ENCODE measurements at places on chromosomes 3 and 15.

DNA sequence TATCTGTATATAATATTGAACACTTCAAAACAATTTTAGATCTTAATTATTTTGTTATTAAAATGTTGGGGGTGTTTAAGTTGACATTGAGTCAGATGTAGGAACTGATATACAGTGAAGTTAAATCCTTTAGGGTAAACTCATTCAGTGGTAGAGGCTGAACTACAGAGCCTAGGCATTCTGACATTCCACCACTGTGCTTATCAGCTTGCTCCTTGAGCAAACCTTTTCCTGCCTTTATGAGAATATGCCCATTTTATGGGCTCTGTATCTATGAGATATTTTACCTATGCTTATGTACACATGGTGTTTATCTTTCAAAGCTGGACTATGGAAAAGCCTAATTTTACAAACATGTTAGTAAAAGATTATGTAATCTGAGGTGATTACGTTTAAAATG lies 407.5 kb downstream of the ZBTB20 start:
- no peak for DNase-seq

DNA sequence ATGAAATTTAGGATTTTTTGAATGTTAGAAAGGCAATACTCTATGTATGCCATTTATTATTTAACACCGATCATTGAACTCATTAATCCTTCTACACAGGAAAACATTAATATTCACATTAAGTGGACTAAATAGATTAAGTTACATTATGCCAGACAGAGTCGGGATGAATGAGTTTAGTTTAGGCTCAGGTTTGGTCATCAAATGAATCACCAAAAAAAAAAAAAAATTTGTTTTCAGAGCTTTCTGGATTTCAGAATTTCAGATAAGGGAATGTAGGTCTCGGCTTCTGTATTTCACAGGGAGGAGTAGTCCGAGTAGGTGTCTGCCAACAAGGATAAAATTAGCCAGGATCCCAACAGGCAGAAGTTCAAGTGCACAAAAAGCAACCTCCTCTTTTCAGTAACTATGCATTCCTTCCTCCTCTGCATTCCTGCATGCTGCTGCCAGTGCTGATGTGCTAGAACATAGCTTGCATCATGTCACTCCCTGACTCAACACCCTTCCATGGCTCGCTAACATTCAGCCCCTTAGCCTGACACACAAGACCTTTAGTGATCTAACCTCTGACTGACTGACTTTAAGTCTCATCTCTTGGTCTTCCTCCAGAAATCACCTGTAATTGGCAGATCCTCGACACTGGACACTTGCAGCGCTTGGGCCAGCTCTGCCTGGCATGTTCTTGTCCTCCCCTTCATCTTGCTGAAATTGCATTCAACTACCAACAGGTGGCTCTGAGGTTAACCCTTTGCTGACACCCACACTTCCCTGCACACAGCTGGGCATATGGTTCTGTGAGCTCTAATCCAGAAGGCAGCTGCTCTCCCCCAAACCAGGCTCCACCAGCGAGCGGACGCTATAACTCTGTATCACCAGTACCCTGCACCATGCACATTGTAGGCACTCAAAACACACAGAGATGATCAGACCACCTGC lies 145.4 kb upstream of the PROK2 start:
- DNase-seq: no peak

DNA sequence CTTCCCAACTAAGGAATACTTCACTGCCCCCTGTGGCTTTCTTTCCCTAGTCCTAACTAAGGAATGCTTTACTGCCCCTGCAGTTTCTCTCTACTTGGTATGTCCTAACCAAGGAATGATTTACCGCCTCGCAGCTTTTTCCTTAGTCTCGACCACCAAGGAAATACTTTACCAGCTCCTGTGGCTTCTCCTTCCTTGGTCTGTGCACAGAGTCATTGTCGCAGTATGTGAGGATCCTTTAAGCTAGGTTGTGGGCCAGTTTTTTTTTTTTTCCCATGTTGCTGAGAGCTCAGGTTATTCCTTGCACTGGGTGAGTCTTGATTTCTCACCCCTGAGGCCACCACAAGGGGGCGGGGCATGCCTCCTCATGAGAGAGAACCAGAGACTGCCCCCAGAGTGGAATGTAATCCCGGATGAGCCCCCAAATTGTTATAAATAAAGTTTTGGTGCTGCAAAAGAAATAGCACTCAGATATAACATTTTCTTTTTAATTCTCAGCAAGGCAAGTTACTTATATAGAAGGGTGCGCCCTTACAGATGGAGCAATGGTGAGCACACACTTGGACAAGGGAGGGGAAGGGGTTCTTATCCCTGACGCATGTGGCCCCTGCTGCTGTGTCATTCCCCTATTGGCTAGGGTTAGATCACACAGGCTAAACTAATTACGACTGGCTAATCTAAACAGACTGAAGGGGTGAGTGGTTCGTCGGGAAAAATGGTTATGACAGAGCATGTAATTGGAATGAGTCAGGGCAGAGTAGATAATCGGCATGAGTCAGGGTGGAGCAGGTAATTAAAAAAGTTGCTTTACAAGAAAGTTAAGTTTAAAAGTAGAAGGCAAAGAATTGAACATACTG lies 27.0 kb downstream of the NDUFB4 start:
- DNase-seq: no peak

DNA sequence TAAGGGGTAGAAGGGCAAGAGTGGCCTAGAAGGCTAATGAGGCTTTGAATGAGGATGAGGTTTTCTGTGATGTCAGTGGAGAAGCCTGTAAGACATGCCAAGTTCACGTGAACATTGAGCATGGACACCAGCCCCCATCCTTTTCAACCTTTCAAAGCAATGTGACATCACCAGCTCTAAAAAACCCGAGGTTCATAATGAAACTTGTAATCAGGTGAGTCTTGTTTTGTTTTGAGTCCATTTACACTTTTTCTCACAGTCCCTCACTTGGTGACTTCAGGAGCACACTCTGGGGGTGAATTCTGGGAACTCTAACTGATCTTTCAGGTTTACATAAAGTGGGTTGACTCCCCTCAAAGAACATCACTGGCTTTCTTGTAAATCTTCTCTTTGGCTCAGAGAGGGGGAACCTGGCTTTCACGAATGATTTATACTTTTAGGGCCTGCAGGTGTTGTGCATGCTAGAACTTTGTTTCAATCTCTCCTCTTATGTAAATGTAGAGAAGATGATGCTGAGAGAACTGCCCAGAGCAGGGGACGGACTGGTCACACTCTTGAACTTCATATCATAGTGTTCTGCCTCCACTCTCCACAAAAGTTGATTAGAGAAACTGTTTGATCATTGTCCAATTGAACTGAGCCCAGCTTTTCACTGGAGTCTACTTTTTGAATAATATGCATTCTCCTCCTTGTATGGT lies 224.7 kb upstream of the SATB1 start:
- DNase-seq: peak; percentile 67

DNA sequence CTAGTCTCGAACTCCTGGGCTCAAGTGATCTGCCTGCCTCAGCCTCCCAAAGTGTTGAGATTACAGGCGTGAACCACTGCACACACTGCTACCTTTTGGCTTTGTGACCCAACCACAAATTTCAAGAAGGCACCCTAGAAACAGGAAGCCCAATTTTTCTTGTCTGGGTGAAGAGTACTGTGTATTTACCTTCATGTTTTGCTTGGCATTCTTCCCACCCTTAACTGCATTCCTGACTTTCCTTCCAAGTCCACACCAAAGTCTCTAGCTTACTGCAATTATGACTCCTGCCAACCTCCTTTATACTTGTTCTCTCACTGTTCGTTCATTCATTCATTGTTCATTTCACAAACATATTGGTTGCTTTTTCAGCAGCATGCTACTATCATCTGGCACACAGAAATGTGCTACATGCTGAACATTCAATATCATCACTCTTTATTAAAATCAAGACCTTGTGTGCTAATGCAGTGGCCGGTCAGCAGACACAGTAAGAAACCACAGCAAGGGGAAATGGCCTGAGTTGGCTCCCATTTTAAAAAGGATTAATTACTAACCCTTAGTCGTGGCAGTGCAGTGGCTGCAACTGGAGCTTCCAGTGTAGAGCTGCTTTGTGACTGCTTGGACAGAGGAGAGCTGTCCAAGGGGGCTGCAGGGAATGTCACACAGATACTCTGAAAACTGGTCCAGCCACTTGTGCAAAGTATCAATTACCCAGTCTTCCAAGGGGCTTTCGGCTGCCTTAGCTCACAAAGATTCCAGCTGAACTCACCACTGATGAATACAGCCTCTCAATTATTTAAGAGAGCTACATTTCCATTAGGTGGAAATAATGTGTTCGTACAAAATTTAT lies 94.0 kb downstream of the ETFA start:
- DNase-seq: no peak

- no peak for DNase-seq
Measured at GRCh38 chr3:76352511-76353284, 567.3 kb upstream of the ZNF717 start.

GRCh38 chr3:13687517-13687943 lies 138.6 kb downstream of the FBLN2 start:
- DNase-seq: no peak

GRCh38 chr15:69499521-69500211 lies 47.0 kb downstream of the RPLP1 start:
- no peak for DNase-seq

All from activated CD8-positive, alpha-beta T cell treated with anti-CD3 and anti-CD28 coated beads, Interleukin-2, amount 10 ng/mL, durations not matched to agents 7 days and 5 days (primary cell).